Renal cortex interstitium (tissue), 15 donors: ENCODE measurements at places on chromosomes 7 and 10. TPM values are rescaled to one million over a fixed set of nuclear protein-coding genes. Genes with fewer than 3 reads are reported as not detected.

DNA sequence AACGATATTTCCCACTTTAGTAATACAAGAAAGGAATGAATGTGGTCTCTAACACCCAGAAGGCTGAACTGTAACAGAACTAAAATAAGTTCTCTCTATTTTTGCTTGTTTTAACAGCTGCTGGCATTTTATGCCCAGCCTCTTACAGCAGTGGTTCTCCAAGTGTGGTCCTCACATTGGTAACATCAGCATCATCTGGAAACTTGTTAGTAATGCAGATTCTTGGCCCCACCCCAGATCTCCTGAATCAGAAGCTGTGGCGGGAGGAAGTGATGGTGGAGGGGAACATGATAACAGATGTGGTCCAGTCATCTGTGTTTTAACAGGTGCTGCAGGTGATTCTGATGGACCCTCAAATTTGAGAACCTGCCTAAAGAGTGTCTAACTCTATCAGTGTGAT lies 170.1 kb downstream of the TMEM26 start:
- no peak for DNase-seq

- no peak for DNase-seq
Observed at GRCh38 chr7:77855371-77856083, 57.0 kb downstream of the PHTF2 start.

Gene CLDN12
- polyA plus RNA-seq = 52.1 TPM

- no peak for DNase-seq
Observed at GRCh38 chr10:9012312-9012711, 957.8 kb downstream of the GATA3 start.

- DNase-seq = peak; percentile 70
Observed at GRCh38 chr7:127107601-127108007, 145.1 kb downstream of the GRM8 start.

- no peak for DNase-seq
Observed at GRCh38 chr7:12004581-12004980, 172.6 kb upstream of the THSD7A start.

- DNase-seq = no peak
Observed at GRCh38 chr7:40382145-40382544, 247.3 kb downstream of the SUGCT start.

- DNase-seq = no peak
Observed at GRCh38 chr10:16904639-16905061, 87.4 kb upstream of the RSU1 start.

Gene KIAA1549
- polyA plus RNA-seq = 13.1 TPM

GRCh38 chr10:33716501-33717267 lies 382.2 kb upstream of the NRP1 start:
- no peak for DNase-seq

Gene HTR5A
- not detected for polyA plus RNA-seq

Gene GIMAP1
- polyA plus RNA-seq = 2.3 TPM

DNA sequence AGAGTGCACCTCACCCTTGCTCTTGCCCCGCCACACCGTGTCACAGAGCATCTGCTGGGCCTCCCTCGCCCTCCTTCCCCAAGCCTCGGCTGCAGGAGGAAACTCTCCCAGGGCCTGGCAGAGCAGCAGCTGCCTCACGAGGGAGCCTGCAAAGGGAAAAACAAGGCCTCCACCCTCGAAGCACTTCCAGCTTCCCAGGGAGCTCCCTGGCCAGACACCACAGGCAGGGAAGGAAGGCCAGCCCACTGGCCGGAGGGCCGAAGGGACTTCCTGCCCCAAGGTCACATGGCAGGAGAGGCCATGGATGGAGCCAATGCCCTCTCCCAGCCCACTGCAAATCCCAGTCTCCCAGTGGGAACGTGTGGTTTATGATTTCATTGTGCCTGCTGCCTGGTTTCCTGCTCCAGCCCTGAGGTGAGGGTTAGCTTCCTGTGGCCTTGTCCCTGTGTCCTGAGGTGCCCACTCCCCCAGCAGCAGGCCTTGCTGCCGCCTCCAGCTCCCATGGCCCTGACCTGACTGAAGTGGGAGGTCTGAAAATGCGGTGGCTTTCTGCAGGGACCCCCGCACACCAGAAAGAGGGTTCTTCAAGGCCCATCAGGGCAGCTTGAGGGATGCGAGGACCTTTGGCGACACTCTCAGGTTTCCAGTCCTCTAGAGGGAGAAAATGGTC lies 100.5 kb upstream of the PPIF start:
- no peak for DNase-seq

DNA sequence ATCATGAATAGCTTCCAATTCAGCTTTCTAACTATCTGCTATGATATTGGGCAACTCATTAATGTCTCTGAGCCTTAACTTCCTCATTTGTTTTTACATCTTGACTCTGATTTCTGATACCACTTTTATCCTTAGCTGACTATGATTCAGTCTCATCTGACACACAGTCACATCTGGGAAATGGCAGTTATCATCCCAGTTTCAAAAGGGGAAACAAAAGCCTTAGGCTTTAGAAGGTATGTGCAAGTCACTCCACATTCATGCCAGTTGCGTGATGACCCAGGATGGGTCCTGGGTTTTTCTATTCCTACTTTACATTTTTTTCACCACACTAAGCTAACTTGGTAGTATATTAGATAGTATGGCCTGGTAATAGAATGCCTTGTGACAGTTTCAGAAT lies 12.7 kb downstream of the SCIN start:
- no peak for DNase-seq

DNA sequence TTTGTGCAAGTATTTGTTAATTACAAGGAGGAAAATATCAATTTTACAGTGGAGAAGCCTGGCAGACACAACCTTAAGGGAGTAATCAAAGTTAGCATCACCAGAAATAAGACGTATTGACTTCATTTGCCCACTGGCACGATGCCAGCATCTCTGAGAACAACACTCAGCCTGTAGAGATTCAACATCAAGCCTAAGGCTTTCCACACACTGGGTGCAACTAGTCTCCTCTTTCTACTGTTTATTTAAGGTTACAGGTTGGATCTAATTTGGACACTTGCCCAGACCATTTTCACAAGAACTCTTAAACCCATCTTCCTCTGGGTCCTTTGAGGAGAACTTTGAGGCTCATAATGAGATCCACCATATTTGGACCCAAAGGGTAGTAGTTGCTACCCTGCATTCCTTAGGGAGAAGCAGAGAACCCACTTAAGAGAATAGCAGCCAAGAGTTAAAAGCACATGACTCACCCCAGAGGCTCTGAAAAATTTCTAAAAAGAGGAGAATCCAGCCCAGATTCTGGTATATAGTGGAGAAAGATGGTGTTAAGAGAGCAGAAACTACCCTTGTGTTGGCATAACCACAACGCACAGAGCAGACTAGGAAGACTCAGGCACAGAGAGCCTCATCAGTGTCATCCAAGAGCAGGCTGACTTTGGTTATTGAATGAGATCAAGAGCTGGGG lies 97.3 kb downstream of the CCDC71L start:
- DNase-seq = no peak

Gene IRF5
- 10.3 TPM for polyA plus RNA-seq

GRCh38 chr7:138429577-138430250 lies 30.3 kb upstream of the TRIM24 start:
- no peak for DNase-seq

GRCh38 chr7:42832667-42833066 lies 79.2 kb downstream of the C7orf25 start:
- DNase-seq = no peak

DNA sequence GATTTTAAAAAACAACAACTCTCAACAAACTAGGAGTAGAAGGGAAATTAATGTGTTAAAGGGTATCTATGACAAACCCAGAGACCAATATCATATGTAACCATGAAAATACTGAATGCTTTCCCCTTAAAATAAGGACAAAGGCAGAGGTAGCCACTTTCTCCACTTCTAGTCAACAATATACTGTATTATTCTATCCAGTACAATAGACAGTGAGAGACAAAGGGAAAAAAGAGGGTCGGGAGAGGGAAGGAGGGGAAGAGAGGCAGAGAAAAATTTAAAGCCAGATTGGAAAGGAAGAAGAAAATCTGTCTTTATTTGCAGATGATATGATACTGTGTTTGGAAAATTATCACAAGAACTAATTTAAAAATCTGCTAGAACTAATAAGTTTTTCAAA lies 39.1 kb upstream of the WDFY4 start:
- no peak for DNase-seq

GRCh38 chr10:125096371-125096770 lies 64.0 kb downstream of the CTBP2 start:
- DNase-seq = no peak

DNA sequence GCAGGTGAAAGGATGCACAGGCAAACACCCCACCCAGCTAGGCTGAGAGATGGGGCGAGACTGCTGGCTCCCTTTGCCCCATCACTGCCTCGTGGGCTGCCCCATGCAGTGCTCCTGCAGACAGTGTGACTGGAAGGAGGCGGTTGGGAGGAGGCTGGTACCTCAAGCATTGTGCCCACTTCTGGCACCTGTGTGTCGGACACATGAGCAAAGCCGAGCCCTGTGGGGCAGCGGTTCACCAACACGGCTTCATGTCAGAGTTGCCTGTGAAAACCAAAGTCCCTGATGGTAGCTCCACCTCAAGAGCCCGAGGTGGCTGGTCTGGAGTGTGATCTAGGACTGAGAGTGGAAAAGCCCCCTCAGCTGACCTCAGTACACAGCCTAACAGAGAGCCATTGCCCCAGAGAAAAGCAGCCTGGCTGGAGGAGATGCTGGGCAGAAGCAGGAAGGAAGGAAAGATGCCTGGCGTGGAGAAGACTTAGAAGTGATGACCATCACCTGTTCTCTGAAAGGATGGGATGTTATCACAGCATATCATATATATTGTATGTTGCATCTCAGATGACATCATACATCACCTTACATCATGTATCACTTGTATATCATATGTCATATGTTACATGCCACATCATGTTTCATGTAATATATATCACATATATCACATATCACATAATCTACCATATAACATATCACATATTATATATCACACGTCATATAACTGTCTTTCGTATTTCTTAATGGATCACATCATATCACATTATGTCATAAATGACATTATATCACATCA lies 75.6 kb downstream of the ADCY1 start:
- no peak for DNase-seq

DNA sequence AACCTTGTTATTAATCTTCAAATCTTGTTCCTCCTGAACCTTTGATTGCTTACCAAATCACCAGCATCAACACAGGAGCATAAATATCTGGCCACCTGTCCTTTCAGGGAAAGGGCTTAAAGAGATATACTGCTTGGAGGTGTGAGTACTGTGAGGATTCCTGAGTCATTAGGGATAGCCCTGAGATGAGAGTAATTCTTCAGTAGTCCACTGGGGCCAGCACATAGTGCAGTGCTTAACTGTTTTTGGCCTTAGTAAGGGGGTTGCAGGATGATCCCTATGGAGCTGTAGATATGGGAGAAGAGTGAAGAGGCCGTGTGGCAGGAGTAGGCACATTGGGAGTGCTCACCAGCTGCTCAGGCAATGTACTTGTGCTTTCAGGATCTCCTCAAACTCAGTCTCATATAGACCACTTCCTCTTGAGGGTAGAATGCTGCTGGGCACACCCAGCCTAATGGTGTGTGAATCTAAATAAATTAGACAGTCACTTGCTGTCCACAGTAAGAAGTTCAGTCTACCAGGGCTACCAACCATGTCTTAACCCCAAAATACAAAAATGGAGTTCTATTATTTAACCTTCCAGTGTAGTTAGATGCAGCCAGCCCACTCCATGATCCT lies 26.5 kb upstream of the GPR141 start:
- DNase-seq = no peak

Gene UCMA
- polyA plus RNA-seq = not detected

- DNase-seq = no peak
Observed at GRCh38 chr7:44740055-44740454, 8.6 kb upstream of the ZMIZ2 start.
